Activated CD4-positive, alpha-beta T cell treated with anti-CD3 and anti-CD28 coated beads, Interleukin-10, Interleukin-2, amounts not matched to agents 100 ng/mL and 50 ng/mL, durations not matched to agents 16 hours and 8 hours (primary cell): ENCODE measurements at places on chromosomes 12 and 14.

DNA sequence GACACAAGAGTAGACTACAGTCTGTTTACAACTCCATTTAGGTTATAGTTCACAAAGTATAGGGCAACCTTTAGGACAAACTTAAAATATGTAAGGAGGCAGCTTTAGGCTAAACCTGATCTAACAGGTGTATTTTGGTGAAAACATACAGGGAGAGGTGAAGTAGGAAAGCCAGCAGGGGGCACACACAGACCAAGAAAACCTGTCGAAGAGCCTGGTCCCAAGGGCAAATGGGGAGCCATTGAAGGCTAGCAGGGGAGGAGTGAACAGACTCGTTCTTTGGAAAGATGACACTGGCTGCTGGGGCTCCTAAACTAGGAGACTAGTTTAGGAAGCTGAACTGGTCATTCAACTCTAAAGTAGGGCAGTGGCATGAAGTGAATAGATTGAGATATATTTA, 138.8 kb upstream of the WSCD2 start:
- DNase-seq: peak; percentile 38

GRCh38 chr14:90643982-90644670, 172.1 kb downstream of the TTC7B start:
- DNase-seq: no peak

GRCh38 chr12:21444193-21445146, 7.0 kb downstream of the PYROXD1 start:
- no peak for DNase-seq

GRCh38 chr12:85951823-85952222, 77.7 kb downstream of the NTS start:
- DNase-seq: no peak
